Endodermal cell (in vitro differentiated cells): ENCODE measurements at places on chromosomes 2 and 18. TPM values are rescaled to one million over a fixed set of nuclear protein-coding genes. Genes with fewer than 3 reads are reported as not detected.

GRCh38 chr2:97857553-97857952 lies 138.2 kb downstream of the TMEM131 start:
- H3K27me3 ChIP-seq = no peaks in the 10 kb centered on the region
- no peak overlapping the region for H3K27ac ChIP-seq
- no peak for DNase-seq
- H3K4me1 ChIP-seq = peaks cover 5% of the 10 kb centered on the region
- no peak overlapping the region for H3K4me3 ChIP-seq

DNA sequence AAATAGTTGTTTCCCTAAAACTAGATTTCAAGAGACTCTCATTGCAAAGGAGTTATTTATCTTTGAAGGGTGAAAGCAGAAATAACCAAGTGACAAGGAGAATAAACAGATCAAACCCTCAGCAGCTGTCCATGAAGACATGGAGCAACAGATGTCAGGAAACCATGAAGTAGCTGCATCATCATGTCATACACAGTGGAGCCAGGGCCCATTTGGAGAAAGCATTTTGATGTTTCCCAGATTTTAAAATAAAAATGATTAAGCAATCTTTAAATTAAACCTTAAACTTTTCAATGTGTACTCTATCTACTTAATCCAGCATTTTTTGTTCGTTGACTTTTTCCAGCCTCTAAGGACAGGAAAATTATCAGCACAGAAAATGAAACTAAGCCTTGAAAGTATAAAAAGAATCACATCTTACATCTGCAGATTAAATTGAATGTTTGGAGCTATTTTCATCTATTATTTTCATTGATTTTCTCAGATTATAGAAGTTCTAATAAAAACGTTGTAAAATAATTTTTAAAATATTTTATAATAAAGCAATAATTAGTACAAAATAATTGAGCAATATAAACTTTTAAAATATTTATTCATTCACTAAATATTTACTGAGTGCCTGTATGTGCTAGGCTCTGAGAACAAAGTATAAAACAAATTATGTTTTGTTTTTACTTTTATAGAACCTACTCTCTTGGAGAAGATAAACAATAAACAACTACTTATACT lies 860.1 kb downstream of the BCL11A start:
- DNase-seq = no peak
- no peaks in the 10 kb centered on the region for H3K4me1 ChIP-seq
- H3K27me3 ChIP-seq = no peaks in the 10 kb centered on the region
- no peak overlapping the region for H3K4me3 ChIP-seq
- no peak overlapping the region for H3K27ac ChIP-seq
- no peaks in the 10 kb centered on the region for H3K36me3 ChIP-seq

DNA sequence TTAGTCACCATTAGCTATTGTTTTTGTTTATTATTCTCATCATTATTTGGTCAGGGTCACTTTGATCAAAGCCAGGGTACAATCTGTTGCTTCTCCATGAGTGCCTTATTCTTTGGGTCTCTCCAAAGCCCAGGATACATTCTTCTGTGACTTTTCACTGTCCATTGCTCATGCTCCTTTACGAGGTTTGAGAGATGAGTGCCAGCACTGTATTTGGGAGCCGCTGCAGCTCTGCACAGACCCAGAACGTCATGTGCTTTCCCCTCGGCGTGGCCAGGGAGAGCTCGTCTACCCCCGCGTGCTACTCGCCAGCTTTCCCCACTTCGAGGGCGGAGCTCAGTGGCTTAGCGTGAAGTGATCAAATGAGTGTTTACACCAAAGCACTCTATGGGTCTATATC lies 123.7 kb downstream of the COL6A3 start:
- H3K27me3 ChIP-seq = no peaks in the 10 kb centered on the region
- no peaks in the 10 kb centered on the region for H3K36me3 ChIP-seq
- H3K27ac ChIP-seq = no peak overlapping the region
- no peak overlapping the region for H3K4me3 ChIP-seq
- DNase-seq = no peak

- no peaks in the 10 kb centered on the region for H3K36me3 ChIP-seq
- no peak overlapping the region for H3K4me3 ChIP-seq
- no peak overlapping the region for H3K27ac ChIP-seq
- peaks cover 51% of the 10 kb centered on the region for H3K27me3 ChIP-seq
- peaks cover 9% of the 10 kb centered on the region for H3K4me1 ChIP-seq
These were observed 2.7 kb downstream of the SCTR start for GRCh38 chr2:119521433-119522050.

GRCh38 chr2:10179422-10179821 lies 56.9 kb downstream of the RRM2 start:
- H3K4me3 ChIP-seq = no peak overlapping the region
- no peaks in the 10 kb centered on the region for H3K36me3 ChIP-seq
- H3K27ac ChIP-seq = peak overlapping the region; percentile 83
- H3K4me1 ChIP-seq = no peaks in the 10 kb centered on the region
- DNase-seq = no peak
- H3K27me3 ChIP-seq = no peaks in the 10 kb centered on the region

DNA sequence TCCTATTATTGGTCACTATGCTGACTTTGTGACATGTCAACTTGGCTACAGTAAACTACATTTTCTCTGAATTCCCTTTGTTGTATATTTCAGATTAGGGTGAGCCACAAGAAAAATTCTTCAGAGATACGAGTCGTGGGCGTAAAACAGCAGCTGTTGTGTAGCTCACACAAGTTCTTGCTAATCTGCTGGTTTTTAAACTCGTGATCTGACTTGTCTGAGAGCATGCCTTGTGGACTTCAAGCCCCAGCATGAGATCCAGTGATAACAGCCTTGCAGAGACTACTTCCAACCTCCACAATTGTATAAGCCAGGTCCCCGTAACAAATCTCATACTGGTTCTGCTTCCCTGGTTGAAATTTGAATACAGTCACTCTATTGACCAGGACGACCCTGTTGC lies 259.8 kb upstream of the LYPD1 start:
- no peak overlapping the region for H3K4me3 ChIP-seq
- DNase-seq = no peak
- no peaks in the 10 kb centered on the region for H3K27me3 ChIP-seq
- H3K27ac ChIP-seq = no peak overlapping the region

- DNase-seq = no peak
- peaks cover 40% of the 10 kb centered on the region for H3K36me3 ChIP-seq
- no peaks in the 10 kb centered on the region for H3K27me3 ChIP-seq
- H3K4me3 ChIP-seq = no peak overlapping the region
- H3K4me1 ChIP-seq = no peaks in the 10 kb centered on the region
These were observed 39.6 kb downstream of the REV1 start for GRCh38 chr2:99450199-99450598.

GRCh38 chr2:240425236-240425615 lies 10.2 kb upstream of the GPC1 start:
- no peaks in the 10 kb centered on the region for H3K27me3 ChIP-seq
- peak; percentile 20 for DNase-seq
- no peak overlapping the region for H3K4me3 ChIP-seq
- no peaks in the 10 kb centered on the region for H3K36me3 ChIP-seq

GRCh38 chr2:172012677-172013391 lies 13.1 kb downstream of the METAP1D start:
- no peaks in the 10 kb centered on the region for H3K27me3 ChIP-seq
- H3K27ac ChIP-seq = peak overlapping the region; percentile 65
- no peaks in the 10 kb centered on the region for H3K36me3 ChIP-seq
- H3K4me3 ChIP-seq = no peak overlapping the region
- no peaks in the 10 kb centered on the region for H3K4me1 ChIP-seq

DNA sequence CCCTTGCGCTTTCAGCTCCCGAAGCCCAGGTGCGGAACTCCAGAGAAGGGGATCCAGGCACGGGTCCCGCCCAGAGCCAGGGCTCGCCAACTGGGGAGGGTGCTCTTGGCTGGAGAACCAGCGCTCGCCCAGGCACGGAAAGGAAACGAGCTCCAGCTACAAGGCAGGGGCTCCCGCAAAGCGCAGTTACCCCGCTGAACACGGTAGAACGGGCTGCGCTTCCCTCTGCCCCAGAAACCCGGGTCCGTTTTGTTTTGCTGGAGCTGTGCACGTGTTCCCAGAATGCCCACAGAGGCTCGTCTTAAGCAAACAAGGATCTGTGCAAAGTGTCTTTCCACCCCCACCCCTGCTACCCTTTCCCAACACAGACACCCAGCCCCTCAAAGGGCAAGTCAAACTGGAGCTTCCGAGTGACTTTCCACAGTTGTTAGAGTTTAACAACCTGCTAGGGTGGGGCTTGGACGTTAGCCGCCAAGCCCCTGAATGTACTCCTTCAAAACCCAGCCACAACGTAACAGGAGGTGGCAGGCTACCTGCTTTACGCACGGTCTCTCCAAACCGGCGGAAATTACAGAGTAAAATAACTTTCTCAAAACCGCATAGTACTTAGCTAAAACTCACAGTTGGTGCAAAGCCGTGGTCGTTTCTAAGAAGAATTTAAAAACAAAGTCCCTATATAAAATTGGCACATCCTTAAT lies 775 bp downstream of the RNF125 start:
- no peaks in the 10 kb centered on the region for H3K27me3 ChIP-seq
- DNase-seq = peak; percentile 78
- peaks cover 15% of the 10 kb centered on the region for H3K36me3 ChIP-seq
- peak overlapping the region; percentile 94 for H3K4me3 ChIP-seq
- H3K4me1 ChIP-seq = no peaks in the 10 kb centered on the region
- H3K27ac ChIP-seq = no peak overlapping the region

DNA sequence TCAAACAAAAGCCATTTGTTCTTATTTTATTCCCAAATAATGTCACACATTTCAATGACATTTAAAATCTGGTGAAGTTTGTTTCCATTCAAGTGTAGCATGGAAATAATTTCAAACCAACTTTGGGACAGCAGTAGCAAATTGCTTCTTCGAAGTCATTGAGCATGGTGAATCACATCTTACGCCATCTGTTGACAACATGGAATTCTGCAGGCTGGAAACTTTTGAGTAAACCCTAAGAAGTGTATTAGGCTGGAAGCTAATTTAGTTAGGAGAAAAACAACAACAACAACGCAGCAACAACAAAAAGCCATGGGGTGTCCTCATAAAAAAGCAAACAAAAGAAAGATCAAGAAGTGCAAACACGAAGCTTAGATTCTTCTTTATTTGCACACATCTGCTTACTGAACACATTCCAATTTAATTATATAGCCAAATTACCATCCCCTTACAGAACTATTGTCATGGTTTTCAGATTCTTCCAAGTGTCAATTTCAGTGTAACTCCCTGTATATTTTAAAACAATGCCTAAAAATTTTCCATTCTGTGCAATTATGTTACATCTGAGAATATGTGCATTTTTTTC lies 659.0 kb upstream of the CDH7 start:
- H3K27ac ChIP-seq = no peak overlapping the region
- DNase-seq = peak; percentile 52
- H3K4me3 ChIP-seq = no peak overlapping the region

DNA sequence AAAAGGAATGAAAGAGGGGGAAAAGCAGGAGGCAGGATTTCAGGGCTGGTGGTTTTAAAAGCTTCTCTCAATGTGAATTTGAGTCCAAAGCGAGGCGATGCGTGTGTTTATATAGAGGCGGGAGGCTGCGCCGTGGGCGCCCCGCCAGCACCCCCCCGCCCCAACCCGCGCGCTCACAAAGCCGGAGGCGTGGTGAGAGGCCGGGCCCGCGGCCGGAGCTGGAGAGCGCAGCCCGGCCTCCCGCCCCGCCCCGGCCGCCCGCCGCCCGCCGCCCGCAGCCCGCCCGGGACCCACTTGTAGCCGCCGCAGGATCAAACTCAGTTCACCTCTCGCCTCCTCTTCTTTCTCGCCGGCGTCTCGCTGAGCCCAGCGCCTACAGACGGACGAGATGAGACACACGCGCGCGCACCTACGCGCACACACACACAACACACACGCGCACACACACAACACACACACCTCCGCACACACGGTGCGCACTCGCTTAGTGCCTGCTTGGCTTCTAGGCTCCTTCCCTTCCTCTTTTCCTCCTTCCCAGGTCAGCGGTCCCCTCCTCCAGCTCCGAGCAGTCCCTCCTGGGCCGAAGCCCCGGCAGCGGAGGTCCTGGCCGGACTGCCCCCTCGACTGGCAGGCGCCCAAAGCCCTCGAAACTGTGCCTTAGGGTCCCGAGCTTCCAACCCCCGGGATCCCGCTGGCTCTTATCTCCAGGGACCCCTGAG lies 1.3 kb upstream of the CYP26B1 start:
- H3K27ac ChIP-seq = no peak overlapping the region
- H3K36me3 ChIP-seq = no peaks in the 10 kb centered on the region
- H3K27me3 ChIP-seq = peaks cover 81% of the 10 kb centered on the region
- no peaks in the 10 kb centered on the region for H3K4me1 ChIP-seq

DNA sequence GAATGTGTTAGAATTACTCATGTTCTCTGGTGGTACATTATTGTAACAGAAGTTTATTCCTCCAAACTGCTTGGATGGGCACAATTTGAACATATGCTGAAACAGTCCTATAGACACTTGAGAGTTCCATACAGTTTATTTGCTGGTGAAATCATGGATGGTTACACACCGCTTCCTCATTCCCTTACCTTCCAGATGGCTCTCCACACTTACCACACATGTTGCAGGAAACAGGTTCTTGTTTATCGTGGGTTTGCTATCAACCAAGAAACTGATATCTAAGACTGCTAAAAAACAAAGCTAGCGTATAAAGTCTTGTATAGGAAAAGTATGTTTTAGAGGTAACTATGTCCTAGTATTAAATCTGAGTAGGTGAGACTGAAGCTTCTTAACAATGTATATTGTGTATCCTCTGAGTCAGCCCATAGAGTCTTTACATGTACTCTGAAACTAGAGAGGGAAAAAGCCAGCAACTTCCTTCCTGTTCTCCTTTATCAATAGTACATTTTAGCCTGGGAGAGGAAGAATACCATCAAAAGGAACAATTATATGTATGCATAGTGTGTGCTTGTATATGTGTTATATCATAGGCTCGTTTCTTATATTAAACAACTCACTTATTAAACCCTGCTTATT lies 313.1 kb downstream of the PLCL1 start:
- H3K36me3 ChIP-seq = no peaks in the 10 kb centered on the region
- H3K4me3 ChIP-seq = no peak overlapping the region
- no peak overlapping the region for H3K27ac ChIP-seq

DNA sequence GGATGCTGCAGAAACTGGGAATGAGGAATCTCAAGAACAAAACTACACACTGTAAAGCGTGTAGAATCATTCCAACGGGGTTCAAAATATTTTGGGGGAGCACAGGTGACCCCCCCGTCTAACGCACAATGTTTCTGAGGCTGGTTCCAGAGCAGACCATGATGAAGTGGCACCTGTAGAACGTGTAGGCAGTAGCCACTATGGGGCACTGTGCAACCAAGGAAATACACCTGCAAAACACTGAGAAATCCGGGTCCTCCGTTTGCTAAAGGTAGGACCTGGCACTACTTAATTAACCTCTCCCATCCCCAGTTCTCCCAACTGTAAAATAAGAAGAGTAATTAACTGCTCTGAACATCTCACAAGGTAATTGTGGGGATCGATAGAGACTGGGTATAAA lies 22.6 kb downstream of the ST6GAL2 start:
- DNase-seq = peak; percentile 68
- H3K36me3 ChIP-seq = no peaks in the 10 kb centered on the region
- no peak overlapping the region for H3K4me3 ChIP-seq
- H3K27me3 ChIP-seq = no peaks in the 10 kb centered on the region

The SLC30A3 gene
- total RNA-seq = 1.0 and 1.5 TPM in 2 replicates

The ANTXR1 gene
- total RNA-seq = 34.7 to 54.6 TPM (median 48.3 TPM) in 3 replicates

The EVA1A gene
- 1.2 and 1.5 TPM in 2 replicates for total RNA-seq

The OXER1 gene
- total RNA-seq = 2.6 and 3.5 TPM in 2 replicates

The SKA1 gene
- 35.9 to 70.6 TPM (median 70.0 TPM) in 3 replicates for total RNA-seq
